ENCODE measurements at places on chromosomes 1 and 21.

DNA sequence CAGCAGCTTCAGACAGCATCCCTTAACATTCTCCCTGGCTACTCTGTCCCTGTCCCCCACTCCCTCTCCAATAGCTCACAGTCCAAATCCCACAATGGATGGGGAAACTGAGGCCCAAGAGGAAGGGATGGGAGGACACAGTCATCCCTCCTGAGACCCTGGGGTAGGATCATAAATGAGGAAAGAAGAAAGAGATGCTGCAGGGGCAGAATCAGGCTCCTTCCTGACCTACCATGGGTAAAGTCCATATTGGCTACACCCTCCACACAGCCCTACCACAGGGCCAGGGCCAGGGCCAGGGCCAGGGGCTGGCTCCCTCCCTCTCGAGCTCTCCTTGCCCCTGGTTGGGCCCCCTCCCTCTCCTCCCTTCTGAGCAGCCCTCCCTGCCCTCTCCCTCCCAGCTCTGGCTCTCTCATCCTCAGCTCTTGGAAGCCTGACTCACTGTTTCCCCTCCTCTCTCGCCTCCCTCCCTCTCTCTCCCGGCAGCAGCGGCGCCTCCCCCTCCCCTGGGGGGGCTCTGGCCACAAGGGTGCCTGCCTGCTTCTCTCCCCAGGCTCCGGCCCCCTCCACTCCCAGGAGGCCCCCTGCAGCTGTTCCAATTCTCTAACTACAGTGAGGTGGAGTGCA, 4.9 kb downstream of the AHDC1 start:
- DNase-seq = no peak

DNA sequence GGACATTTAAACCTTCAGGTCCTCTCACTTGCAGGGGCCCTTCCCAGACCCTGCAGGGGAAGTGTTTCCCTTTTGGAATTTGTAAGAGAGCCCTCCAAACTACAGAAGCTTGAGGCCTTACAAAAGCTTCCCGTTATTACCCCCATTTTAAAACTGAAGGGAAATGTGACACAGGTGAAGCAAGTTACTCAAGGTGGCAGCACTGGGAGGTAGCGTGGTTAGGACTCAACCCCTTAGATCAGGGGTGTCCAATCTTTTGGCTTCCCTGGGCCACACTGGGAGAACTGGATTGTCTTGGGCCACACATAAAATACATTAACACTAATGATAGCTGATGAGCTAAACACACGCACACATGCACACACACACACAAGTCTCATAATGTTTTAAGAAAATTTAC, 15.8 kb upstream of the ZC3H12A start:
- no peak for DNase-seq

DNA sequence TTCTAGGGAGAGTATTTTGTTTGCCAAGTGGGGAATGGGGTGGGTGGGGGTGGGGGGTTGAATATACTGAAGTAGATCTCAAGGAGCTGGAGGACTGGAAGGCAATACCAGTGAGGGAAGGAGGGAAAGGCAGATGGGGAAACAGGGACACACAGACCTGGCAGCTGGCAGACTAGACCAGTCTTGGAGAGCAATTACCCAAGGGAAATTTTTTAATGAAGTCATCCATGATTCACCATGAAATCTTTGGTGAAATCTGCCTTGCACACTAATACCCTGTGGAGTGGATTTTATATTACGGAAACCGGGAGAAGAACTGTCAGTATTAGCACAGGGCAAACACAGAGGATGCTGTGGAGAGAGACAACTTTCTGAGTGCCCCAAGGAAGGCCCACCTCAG, 29.7 kb upstream of the MARK1 start:
- DNase-seq = no peak

DNA sequence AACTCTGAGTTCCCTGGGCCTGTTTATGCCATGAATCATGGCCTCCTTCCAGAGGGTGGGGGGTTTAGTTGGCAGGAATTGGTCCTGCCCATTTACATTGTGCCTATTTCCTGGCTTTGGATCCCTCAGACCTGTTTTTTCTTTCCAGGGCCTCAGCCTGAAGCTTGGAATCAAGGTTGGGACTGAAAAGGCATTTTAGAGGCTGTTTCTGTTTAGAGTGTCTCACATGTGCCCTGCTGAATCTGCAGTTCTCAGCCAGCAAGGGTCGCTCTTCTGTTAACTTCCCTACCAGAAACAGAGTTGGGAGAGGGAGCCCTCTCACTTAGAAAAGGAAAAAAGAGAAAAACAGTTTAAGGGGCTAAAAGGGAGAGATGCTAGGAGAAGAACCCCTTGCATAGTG, 191.1 kb downstream of the PTPRC start:
- no peak for DNase-seq

GRCh38 chr1:21865943-21866706, 54.1 kb downstream of the LDLRAD2 start:
- DNase-seq = no peak

- no peak for DNase-seq
Observed at GRCh38 chr1:232617237-232617636, 12.7 kb downstream of the SIPA1L2 start.

GRCh38 chr1:161013131-161013487, 7.8 kb downstream of the F11R start:
- DNase-seq = no peak

- DNase-seq = no peak
Observed at GRCh38 chr1:225049594-225049993, 120.1 kb downstream of the DNAH14 start.

GRCh38 chr1:116286541-116286971, 86.5 kb upstream of the ATP1A1 start:
- DNase-seq = no peak

DNA sequence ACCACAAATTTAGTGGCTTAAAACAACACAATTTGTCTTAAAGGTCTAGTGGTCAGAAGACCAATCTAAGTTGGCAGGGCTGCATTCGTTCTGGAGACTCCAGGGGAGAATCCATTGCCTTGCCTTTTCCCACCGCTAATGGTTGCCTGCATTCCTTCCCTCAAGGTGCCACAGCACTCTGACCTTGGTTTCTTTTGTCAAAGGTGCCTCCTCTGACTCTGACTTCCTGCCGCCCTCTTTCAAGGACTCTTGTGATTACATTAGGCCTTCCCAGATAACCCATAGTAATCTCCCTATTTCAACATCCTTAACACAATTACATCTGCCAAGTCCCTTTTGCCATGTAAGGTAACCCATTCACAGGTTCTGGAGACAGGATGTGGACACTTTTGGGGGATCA, 145.3 kb downstream of the S1PR1 start:
- DNase-seq = no peak

DNA sequence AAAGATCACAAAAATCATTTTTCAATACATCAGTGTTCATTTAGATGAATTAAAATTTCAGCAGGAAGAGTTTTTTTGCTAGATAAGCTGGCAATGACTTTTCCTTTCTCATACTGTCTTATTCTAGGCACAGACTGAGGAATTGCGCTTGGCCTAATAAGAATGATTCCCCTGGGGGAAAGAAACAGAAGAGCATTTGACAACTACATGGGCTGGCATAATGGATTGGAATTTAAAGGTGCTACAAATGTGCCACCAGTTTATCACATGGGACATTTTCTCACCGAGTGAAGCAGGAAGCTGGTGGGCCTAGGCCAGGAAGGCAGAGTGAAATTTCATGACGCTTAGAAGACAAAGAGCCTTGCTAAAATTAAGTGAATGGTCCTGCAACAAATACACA, 39.3 kb downstream of the CDKN2C start:
- DNase-seq = no peak

DNA sequence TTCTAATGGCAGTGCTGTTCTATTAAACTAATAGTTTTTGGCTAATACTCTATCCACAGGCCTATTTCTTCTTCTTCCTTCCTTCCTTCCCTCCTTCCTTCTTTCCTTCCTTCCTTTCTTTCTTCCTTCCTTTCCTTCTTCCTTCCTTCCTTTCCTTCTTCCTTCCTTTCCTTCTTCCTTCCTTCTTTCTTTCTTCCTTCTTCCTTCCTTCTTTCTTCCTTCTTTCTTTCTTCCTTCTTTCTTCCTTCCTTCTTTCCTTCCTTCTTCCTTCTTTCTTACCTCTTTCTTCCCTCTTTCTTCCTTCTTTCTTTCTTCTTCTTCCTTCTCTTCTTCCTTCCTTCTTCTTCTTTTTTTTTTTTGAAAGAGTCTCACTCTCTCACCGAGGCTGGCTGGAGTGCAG, 31.7 kb downstream of the CCDC190 start:
- DNase-seq = no peak

DNA sequence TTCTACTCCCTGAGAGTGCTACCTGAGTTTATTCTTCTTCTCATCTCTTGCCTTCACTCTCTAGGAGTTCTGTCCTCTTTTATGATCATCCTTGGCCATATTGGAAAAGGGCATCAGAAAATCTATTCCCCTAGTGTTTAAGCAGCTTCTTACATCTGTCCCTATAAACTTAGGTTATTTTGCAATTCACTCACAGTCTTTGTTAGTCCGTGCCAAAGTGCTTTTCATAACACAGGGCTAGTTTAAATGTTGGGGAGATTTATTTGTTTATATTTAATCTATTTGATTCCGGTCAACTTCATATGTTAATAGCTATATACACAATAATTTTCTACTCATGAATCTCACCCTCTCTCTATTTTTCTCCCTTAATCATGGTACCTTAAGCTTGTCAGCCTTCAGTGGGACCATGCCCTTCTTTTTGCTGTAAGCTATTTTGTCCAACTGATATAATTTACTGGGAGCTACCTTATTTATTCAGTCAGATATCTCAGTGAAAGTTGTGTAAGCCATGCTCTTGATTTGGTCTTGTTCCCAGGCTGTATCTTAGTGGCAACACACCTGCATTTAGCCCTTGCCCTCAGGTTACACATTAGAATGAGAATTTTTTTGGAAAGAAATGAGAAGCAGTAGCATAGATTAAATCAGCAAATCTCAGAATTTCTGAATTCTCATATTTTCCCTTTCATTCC, 106.3 kb upstream of the SMYD2 start:
- DNase-seq = no peak

GRCh38 chr1:92065042-92065441, 10.2 kb downstream of the SETSIP start:
- no peak for DNase-seq

Data from GOT3 (cell line).